ENCODE measurements at places on chromosomes 3 and 15.

DNA sequence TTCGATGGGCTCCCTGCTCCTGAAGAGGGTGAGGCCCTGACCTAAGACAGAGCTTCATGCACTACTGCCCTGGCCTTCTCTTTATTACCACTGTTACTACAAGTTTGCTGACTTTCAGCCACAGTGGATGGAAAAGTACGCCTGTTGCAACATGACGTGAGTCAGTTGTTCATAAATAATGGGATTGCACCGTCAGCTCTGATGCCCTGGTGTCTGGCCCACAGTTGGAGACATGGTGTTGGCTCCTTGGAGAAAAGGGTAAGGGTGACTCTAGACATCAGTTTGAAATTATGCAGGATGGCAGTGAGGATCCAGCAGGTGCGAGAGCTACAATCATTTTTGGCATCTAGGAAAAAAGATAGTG lies 5.5 kb downstream of the PAQR5 start:
- DNase-seq: no peak

GRCh38 chr3:26625187-26625586 lies 2.6 kb downstream of the LRRC3B start:
- DNase-seq: no peak

DNA sequence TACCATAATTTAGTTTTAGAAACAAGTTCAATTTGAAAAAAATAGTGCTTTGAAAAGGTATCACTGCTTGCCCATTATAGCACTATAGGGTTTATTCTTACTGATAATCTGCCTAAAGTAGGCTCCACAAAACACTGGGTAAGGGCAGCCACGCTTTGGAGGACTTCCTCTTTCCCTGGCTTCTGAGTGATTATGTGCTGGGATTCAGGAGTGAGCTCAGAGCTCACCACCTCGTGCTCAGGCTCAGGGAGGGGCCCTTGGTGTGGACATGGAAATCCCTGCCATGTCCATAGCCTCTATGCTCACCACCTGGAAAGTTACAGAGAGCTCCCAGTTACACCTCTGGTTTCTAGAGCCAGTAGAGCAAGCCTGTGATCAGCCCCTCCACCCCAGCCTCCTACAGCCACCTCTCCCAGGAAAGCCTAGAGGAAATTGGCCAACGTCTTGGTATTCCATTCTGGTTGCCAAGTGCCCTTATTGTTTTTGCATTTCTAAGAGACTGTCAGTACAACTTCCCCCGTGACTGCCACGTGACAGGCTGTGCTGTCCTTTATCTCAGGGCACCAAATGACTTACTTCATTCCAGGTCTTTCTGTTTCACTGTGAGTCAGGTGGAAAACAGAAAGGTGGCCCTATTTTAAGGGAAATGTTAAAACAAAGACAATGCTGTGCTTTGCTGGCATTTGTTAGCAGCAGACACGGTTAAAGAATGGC lies 316.0 kb downstream of the RORA start:
- no peak for DNase-seq

GRCh38 chr15:64092075-64092820 lies 1.4 kb downstream of the CIAO2A start:
- DNase-seq: no peak

- DNase-seq: no peak
Measured at GRCh38 chr15:29885183-29885582, 62.9 kb upstream of the TJP1 start.

- no peak for DNase-seq
Measured at GRCh38 chr3:197960694-197961581, 921 bp downstream of the LMLN start.

GRCh38 chr3:30752970-30753369 lies 141.5 kb downstream of the GADL1 start:
- no peak for DNase-seq

DNA sequence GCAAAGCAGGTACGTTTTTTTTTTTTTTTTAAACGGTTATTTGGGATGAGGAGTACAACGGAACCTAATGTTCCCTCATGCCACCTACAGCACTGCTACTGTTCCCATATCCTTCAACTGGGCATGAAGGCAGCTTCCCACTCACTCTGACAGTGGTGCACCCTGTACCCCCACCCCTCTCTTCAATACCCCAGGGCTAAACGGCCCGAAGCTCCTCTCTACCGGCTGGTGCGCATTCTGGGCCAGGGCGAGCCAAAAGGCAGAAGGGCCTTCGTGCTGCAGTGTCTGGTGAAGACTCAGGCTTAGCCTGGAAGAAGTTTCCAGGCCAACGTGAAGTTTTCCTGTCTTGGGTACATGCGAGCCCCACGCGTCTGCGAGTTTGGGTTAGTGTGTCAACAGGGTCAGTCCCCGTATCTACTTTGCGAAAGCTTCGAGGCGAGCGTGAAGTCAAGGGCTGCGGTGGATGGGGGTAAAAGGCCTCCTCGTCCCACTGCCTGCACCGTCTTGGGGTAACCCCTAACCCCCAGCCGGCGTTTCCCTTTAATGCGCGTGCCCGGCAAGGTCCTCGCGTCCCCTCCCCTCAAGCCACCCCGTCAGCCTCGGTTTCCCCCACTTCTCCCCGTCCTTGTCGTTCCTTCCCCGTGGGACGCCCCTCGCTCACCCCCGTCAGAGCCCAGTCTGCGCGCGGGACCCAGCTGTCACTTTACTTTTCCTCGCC lies 765 bp upstream of the UBE2E2 start:
- no peak for DNase-seq

- DNase-seq: no peak
Measured at GRCh38 chr15:33489335-33489734, 178.6 kb downstream of the RYR3 start.

DNA sequence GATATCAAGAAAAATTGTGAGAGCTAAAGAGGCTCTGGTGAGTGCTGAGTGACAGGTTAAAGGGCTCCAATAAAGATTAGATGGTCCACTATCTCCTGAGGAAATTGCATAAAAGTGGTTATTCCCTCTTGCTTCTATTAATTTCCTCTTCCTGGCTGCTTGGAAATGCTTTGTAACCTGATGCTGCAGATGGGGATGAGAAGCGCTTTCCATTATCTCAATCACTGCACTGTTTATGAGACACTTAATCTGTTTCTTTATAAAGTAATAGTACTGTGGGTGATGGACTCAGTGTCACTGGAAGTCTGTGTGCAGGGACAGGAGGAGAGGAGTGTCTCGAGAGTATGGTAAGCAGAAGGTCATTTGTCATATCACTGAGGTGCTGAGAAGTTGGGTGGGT lies 305.3 kb downstream of the EPHB1 start:
- DNase-seq: no peak

DNA sequence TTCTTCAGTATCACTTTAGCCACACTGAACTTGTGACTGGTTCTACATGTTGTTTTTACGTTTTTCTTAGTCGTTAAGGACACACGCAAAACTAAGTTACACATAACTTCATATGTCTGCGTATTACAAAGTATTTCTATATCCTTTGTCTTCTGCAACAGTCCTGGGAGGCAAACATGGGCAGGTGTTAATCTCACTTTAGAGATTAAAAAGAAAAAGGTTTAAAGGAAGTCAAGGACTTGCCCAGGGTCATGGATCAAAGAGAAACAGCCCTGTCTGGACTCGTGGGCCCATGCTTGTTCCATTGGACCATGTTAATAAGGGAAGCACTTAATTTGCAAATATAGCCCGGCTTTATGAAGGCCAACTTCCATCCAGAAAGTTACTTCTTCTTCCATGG lies 98.6 kb upstream of the LPP start:
- no peak for DNase-seq

DNA sequence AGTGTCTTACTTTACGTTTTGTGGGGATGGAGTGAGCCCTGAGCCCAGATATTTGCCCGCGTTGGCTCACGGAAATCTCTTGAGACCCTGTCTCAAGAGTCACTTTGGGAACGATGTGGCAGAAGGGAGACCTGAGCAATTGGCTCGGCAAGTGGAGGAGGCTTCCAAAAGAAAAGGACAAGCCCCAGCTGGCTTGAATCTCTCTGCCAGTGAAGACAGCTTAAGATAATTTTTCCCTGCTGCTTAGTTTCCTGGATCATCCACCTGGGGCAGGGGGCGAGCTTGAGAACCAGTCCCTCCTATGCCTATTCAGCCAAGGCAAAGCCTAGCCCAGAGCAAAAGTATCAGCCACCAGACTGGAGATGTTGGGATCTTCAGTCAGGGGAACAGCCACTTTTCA lies 708 bp downstream of the SEC22A start:
- no peak for DNase-seq

DNA sequence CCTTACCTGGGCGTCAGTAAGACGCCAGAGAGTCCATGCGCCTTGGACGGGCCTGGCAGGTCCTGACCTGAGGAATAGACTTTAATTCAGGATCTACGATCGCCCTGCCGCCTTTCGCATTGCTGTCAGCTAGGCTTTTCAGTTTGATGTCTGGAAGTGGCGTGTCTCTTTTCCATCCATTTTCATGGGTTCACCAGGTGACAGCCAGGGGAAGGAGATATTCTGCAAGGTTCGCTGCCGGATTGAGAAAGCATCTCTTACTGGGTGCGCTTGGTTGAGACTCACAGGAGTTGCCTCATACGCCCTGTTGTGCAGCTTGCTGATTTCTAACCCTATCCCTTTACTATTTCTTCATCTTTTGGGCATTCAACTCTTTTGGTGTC lies 7.4 kb downstream of the EPHA3 start:
- DNase-seq: no peak

- DNase-seq: no peak
Measured at GRCh38 chr15:35874260-35874905, 328.4 kb upstream of the DPH6 start.

GRCh38 chr3:129207479-129207878 lies 23.8 kb upstream of the CNBP start:
- no peak for DNase-seq

DNA sequence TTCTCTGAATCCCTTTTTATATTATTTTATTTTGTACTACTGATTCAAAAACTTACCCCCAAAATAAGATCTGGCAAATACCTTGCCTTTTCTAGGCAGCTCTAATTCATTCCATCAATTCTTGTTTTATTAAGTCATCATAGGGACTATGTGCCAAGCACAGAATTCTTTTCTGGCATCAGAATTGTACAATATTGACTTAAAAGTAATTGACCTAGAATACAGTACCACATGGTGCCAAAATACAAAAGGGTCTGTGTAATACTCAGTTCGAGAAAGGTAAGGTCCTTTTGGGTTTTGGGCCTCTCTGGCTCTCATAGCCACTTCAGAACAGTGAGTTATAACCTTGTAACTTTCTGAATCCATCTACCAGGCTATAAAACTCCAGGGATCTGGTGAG lies 46.2 kb downstream of the KBTBD8 start:
- DNase-seq: no peak

DNA sequence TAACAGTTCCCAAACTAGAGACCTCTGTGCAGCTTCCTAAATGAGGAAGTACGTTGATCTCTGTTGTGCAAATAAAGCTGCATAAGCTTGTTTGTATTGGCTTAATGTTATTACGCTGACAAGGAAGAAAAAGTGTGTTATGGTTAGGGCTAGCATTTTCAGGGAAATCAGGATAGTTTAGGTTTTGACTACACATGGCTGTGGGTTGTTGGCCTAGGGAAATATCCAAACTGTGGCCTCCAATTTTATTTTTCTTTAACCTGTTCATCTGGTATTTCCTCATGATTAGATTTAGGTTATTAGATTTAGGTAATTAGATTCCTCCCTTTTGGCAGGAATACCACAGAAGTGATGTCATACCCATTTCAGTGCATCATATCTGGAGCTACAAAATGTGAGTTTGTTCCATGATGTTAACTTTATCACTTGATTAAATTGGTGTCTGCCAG lies 8.7 kb upstream of the MCCC1 start:
- DNase-seq: no peak

DNA sequence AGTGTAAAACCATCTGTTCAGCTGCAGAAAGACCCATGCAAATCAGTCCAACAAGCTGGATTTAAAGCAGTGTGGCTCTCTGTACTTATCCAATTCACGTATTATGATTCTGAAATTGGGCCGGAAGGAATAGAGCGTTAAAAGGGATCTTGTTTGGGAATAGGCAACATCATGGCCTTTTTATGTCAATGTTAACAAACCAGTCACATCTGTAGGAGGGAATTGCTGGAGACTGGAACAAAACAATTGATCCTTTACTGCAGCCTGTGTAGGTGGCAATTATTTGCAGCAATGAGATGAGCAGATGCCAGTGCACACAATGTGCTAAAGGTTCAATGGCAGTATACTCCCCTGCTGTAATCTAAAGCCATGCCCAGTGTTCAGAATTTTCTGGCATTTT lies 887.4 kb upstream of the ROBO1 start:
- DNase-seq: no peak

DNA sequence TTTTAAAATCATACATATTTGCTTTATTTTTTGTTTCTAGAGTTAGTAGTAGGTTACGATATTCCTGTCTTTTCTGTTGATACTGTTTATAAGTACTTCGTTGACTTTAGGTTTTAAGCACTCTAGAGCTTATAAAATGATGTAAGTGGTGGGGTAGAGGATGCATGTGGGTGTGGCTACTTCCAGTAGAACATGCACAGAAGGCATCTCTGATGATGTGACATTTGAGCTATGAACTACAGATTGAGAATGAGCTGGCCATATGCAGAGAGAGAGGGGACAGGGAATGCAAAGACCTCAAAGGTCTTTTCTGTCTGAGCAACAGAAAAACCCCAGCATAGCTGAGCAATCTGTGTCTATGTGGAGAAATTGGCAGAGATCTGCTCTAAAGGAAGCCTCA lies 233.9 kb upstream of the STAC start:
- no peak for DNase-seq

- DNase-seq: no peak
Measured at GRCh38 chr15:74812533-74812932, at the start of gene LMAN1L. LMAN1L (plus strand) TSS chr15:74812835; CDS start chr15:74812855, 20 bp downstream.

DNA sequence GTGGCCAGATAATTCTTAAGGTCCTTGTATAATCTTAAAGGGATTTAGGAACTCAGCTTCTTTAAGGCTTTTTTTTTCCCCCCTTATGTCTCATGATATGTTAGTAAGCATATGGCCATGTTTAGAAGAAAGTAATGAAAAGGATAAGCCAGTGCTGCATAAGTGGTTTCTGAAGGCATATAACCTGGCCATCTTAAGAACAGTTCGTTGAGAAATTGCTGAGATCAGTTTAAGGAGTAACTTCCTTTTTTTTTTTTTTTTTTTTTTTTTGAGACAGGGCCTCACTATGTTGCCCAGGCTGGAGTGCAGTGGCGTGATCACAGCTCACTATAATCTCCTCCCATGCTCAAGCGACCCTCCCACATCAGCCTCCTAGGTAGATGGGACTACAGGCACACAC lies 51.7 kb downstream of the UBE2E2 start:
- DNase-seq: no peak

- DNase-seq: no peak
Measured at GRCh38 chr3:28347374-28348264, 902 bp upstream of the ZCWPW2 start.

DNA sequence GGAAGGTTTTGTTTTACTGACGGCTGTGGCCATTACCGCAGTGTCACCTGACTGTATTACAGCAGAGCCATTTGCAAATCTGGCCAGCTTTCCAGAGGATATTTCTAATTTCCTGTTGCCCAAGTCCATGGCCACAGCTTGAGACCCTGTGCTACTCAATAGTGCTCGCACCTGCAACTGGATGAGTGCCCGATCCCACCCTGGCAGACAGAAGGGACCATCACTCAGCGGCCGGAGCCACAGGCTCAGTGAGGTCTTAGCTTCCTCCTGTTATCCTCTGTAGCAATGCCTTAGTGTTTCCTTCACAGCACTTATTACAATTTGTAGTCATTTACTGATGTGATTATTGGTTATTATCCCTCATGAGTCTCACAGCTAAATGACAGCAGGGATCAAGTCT lies 184.8 kb downstream of the LRRN1 start:
- DNase-seq: no peak
